Caco-2 (cell line): ENCODE measurements at places on chromosomes 7 and 10. TPM values are rescaled to one million over a fixed set of nuclear protein-coding genes. Genes with fewer than 3 reads are reported as not detected.

Gene SPDYE2B
- not detected in 2 replicates for total RNA-seq

Gene DENND2A
- 0.67 and 0.95 TPM in 2 replicates for total RNA-seq

Gene VWC2
- not detected in 2 replicates for total RNA-seq

Gene HOXA4
- 4.8 and 5.5 TPM in 2 replicates for total RNA-seq

Gene KLF6
- total RNA-seq: 78.5 and 84.5 TPM in 2 replicates

Gene SEMA3D
- total RNA-seq: 0.61 and 0.84 TPM in 2 replicates

Gene TRIM4
- 22.5 and 25.6 TPM in 2 replicates for total RNA-seq

Gene VSIR
- 41.9 and 44.0 TPM in 2 replicates for total RNA-seq

Gene PON3
- total RNA-seq: 13.4 and 15.0 TPM in 2 replicates

Gene ZNF727
- not detected in 2 replicates for total RNA-seq

Gene UPK3BL1
- total RNA-seq: 9.9 and 13.7 TPM in 2 replicates

Gene CPVL
- total RNA-seq: 108 and 109 TPM in 2 replicates

Gene ATP6V0A4
- total RNA-seq: 1.2 and 1.5 TPM in 2 replicates

Gene COBL
- 60.6 and 63.6 TPM in 2 replicates for total RNA-seq

Gene UNC5B
- total RNA-seq: 16.2 and 22.4 TPM in 2 replicates

Gene MYOF
- total RNA-seq: 148 and 176 TPM in 2 replicates

Gene NPC1L1
- 5.9 and 6.5 TPM in 2 replicates for total RNA-seq

Gene MALRD1
- 8.2 and 9.8 TPM in 2 replicates for total RNA-seq

Gene SLC4A2
- 249 and 255 TPM in 2 replicates for total RNA-seq

Gene CTBP2
- total RNA-seq: 97.2 and 99.6 TPM in 2 replicates

Gene HTR5A
- not detected in 2 replicates for total RNA-seq

Gene FAM24B
- 17.7 and 19.0 TPM in 2 replicates for total RNA-seq

Gene LRRC61
- total RNA-seq: 32.4 and 35.8 TPM in 2 replicates

Gene PRLHR
- total RNA-seq: not detected in 2 replicates

Gene EIF3B
- 306 and 314 TPM in 2 replicates for total RNA-seq

Gene DKK1
- total RNA-seq: 1,709 and 1,866 TPM in 2 replicates

Gene GDF10
- total RNA-seq: not detected in 2 replicates

Gene UBN2
- total RNA-seq: 21.3 and 23.4 TPM in 2 replicates

Gene IFRD1
- total RNA-seq: 78.8 and 83.2 TPM in 2 replicates

Gene FKBP6
- not detected in 2 replicates for total RNA-seq

Gene AP5Z1
- 64.7 and 66.8 TPM in 2 replicates for total RNA-seq

Gene TIMM23
- total RNA-seq: 141 and 142 TPM in 2 replicates

Gene LGI1
- total RNA-seq: 0.48 and 1.1 TPM in 2 replicates

Gene ELOVL3
- total RNA-seq: 1.4 and 2.2 TPM in 2 replicates

Gene CLDN4
- 249 TPM in 2 replicates for total RNA-seq

Gene ACTR3C
- 8.0 and 9.2 TPM in 2 replicates for total RNA-seq

Gene VIPR2
- total RNA-seq: not detected in 2 replicates

Gene MMD2
- total RNA-seq: not detected in 2 replicates

Gene MAGI2
- 0.19 and 0.25 TPM in 2 replicates for total RNA-seq

Gene UFSP1
- 4.6 and 5.3 TPM in 2 replicates for total RNA-seq
